ENCODE measurements at places on chromosomes 16 and 17.

DNA sequence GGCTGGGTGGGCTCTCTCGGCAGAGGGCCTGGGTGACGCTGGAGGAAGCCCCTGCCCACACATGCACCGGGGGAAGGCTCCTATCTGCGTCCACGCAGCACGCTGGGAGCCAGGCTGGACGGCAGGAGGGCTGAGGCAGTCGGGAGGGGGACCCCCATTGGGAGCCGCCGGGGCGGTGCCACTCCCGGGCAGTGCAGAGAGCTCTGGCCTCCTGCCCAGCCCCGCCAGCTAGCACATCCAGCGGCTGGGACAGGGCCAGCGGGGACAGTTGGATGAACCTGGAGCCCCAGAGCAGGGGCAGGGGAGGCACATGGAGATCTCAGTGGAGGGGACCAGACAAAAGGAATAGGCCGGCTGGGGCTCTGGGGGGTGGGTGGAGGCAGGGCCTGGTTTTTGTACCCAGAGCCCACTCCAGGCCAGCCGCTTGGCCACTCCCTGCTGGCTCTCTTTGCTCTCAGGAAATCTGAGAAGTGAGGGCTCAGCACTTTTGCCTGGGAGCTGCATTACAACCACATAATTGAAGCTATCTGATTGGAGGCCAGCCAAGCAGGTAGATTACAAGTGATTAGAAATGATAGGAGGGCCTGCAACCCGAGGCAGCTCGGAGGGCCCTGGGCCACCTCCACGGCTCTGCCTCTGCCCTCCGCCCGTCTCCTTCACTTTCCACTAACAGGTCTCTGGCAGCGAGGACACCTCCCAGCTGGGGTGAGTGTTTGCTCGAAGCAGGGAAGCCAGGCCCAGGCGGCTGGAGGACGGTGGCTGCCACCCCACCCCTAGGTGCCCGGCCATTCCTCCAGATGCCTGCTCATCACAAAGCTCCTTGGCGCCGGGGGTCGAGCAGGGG is 40.1 kb downstream of the ENGASE start:
- DNase-seq, result peak; percentile 78

- DNase-seq, result no peak
Measured at GRCh38 chr17:46039592-46040186, 40.6 kb downstream of the STH start.

- DNase-seq, result no peak
Measured at GRCh38 chr16:71467810-71468209, 5.8 kb upstream of the ZNF23 start.

GRCh38 chr16:49281480-49281842 is at the start of gene CBLN1:
Gene CBLN1 (minus strand): TSS chr16:49281838. CDS start chr16:49281465, 373 bp downstream.
- no peak for DNase-seq

DNA sequence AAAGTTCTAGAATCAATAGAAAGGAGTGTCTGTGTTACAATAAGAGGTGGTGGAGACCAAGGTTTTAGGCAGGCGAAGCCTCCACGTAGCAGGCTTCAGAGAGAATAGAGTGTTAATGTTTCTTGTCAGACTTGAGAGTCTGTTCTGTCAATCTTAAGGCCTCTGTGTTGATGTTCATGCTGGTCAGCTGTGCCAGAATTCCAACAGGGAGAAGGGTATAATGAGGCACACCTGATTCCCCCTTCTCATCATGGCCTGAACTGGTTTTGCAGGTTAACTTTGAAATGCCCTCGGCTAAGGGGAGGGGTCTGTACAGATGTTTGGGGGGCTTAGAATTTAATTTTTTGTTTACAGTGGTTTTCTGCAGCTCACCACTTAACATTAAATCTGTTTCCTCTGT is 46.0 kb downstream of the RNF112 start:
- no peak for DNase-seq

- DNase-seq, result no peak
Measured at GRCh38 chr16:53998024-53998810, 288.4 kb downstream of the IRX3 start.

DNA sequence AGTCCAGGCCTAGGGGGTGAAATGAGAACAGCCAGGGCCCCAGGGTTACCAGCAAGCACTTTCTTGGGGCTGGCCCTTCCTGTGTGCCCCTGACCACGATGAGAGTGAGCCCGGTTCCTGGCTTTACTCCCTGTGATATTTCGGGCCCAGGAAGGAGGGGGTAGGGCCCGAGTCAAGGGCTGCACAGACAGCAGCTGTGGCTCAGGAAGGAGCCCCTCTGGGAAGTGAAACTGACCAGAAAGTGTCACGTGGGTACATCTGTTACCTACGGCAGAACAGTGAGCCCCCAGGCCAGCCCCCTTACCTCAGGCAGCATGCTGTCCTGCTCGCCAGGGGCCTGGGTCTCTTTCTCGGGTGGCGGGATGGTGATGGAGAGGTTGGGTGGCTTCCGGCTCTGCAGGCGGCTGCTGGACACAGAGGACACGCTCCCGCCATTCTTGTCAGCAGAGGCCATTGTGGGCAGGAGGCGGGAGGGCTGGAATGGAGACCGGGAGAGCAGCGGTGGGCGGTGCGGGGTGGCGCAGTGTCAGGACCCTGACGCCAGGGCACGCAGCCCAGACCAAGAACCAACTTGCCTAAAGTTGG is 13.8 kb downstream of the AANAT start:
- DNase-seq, result no peak

- no peak for DNase-seq
Measured at GRCh38 chr16:70601576-70602575, 44.5 kb upstream of the IL34 start.

DNA sequence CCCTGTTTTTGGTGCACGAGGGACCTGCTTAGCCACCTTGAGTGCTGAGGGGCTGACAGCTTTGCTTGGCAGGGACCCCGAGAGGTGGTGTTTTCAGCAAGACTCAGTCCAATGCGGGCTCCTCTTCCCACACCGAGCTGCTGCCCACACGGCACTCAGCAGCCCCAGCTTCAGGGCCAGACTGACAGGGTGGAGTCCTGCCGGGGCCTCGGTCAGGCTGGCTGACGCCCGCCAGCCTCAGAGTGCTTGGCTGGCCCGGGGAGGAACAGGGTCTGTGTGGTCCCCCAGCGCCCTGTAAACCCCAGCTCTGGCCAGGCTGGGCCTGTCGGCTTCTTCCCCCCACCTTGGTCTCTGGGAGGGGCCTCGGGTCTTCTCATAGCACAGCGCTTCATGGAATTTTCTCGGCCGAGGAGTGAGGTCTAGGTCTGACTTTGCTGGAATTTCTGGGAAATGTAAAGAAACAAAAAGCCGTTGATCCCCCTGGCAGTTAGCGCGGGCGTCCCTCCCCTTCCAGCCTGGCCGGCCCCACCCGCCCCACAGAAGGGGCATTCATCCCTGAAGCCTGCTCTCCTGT is 2.6 kb downstream of the SOX8 start:
- DNase-seq, result no peak

DNA sequence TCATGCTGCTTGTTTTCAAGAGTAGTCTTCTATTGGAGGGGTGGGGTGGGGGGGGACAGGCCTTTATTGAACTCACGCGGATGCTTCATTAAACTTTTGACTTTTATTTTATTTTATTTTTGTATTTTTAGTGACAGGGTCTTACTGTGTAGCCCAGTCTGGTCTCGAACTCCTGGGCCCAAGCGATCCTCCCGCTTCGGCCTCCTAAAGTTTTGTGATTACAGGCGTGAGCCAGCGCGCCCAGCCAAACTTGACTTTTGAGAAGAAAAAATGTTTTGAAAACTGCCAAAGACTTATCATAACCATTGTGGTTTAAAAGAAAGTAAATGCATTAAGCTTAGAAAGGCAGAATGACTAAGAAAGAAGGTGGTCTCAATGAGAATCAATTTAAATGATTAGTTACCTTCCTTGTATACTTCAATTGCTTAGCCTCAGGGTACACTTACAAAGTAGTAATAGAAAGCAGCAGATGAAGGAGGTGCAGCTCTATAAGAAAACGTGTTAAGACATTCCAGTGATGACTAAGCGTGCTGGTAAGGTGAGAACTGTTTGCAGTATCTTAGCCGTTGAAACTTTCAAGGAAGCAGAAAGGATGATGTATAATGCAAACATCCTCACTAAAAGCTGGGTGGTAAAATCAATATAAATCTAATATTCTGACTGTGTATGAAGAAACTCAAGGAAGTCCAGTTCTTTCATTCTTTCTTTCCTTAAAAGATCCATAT is 1.2 kb downstream of the AP2B1 start:
- no peak for DNase-seq

DNA sequence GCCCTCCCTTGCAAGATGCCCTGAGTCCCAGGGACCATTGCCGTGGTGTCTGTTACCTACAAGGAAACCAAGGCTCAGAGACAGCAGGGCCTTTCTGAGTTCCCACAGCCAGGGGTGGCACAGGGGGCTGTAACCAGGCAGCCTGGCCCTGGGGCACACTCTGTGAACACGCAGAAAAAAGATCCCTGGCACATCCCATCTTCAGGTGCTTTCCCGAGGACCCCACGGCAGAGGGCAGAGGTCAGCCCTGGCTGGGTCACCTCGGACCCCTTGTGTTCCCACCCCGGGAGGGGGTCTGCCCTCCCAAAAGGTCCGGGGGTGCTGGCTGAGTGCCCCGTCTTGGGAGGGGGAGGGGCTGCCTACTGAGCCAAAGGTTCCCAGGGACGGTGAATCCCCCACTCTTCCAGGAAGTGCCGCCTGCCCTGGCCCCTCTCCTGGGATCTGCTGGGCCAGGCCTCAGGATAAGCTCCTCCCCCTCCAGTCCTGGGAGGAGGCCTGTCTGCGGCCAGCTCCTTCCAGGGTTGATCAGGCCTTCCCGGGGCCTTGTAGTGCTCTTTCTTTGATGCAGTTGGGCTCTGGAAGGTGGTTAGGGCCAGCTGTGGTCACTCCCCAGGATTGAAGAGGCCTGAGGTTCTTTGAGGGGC is 8.1 kb downstream of the GLIS2 start:
- peak; percentile 81 for DNase-seq

DNA sequence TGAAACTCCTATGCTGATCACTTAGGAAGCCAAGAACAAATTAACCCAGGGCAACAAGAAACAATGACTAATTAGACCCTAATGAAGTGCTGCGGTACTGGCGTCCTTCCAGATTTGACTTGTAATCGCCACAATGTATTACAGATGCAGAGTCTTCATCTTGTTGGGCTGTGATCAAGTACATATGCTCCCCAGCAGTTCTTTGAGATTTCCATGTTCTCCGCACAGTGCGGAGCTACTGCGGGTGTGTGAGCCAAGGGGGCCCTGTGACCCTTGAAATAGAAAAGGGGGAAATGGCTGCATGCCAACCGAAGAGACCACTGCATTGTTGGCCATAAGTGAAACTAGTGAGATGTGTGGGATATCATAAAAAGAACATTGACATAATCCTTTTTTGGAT is 469.9 kb downstream of the MAF start:
- no peak for DNase-seq

DNA sequence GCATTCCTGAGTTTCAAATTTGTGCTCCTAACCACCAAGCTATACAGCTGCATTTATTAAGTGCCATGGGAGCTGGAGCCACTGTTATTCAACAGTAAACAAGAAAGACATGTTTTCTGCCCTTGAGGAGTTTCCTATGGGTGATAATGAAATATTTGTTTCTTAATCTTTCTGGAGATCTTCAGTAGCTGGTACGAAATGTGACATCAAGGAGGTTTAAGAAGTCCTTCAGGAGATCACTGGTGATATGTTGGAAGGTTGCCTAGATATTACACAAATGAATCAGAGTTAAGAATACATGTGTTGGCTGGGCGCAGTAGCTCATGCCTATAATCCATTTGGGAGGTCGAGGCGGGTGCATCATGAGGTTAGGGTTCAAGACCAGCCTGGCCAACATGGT is 14.9 kb downstream of the RHOT1 start:
- no peak for DNase-seq

DNA sequence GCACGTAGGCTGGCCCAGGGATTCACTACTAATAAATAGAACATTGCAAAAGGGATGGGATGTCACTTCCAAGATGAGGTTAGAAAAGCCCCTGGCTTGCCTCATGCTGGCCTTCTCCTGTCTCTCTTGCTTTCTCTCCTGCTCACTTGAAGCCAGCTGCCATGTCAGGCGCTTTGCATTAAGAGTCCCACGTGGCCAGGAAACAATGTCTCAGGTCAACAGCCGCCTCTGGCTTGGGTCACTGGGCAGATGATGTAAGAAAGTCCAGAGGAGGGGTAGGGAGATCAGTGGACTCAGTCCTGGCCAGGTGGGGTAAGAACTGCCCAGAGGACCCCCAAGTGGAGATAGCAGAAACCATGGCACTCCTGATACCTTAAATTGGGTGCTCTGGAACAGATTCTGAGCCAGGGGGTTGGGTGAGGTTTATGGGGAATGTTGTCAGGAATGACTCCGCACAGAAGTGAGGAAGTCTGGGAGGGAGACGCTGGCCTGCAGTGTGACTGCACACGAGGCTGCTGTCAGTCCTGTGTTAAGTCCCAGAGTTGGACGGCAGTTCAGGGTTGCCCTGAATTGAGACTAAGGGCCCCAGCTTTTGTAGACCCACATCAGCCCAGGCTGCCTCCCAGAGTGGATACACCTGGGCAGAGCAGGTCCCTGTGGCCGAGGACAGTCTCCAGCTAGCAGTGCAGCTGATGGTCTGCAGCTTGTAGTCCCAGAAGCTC is 17.7 kb downstream of the C16orf82 start:
- DNase-seq, result no peak

DNA sequence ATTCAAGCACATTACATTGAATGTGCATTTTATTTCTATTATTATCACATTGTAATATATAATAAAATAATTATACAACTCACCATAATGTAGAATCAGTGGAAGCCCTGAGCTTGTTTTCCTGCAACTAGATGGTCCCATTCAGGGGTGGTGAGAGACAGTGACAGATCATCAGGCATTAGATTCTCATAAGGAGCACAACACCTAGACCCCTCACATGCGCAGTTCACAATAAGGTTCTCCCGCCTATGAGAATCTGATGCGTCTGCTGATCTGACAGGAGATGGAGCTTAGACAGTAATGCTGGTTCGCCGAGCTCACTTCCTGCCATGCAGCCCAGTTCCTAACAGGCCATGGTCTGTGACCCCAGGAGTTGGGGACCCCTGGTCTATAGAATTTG is 96.7 kb upstream of the RBBP6 start:
- DNase-seq, result no peak

- DNase-seq, result no peak
Measured at GRCh38 chr17:73261617-73261951, at the start of gene CPSF4L. Gene CPSF4L (minus strand): TSS chr17:73261880. CDS start chr17:73261818, 62 bp downstream.

- no peak for DNase-seq
Measured at GRCh38 chr16:3706253-3707012, 10.9 kb downstream of the TRAP1 start.

GRCh38 chr17:78774453-78774852 is 7.6 kb downstream of the CYTH1 start:
- no peak for DNase-seq

GRCh38 chr16:50940275-50940854 is 198.5 kb downstream of the CYLD start:
- DNase-seq, result no peak

DNA sequence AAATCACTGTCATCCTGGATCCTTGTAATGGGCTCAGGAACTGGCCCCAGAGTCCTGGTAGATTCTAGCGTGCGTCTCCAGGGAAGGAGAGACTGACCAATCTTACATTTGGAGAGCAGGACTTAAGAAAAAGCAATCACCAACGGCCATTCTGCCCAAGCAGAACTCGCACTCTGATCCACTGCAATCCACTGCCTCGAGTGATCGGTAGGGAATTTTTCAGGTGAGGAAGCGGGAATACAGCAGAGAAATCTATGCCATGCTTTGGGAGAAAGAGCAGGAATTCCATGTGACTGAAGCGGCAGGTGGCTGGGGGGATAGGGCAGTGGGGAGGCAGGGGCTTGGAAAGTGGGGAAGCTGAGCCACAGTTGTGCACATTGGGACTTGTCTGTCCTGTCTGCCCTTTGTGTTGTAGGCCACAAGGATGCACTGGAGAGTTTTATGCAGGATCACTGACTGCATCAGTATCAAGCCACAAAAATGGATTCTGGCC is 143.9 kb upstream of the HS3ST2 start:
- DNase-seq, result no peak

GRCh38 chr17:72987166-72987565 is 105.3 kb downstream of the SLC39A11 start:
- no peak for DNase-seq

GRCh38 chr16:70494202-70494770 is 29.1 kb downstream of the COG4 start:
- no peak for DNase-seq
